Caco-2 (cell line): ENCODE measurements at places on chromosomes 1 and 21.

- H3K4me3 ChIP-seq: no peak overlapping the region
- H3K36me3 ChIP-seq: no peaks in the 10 kb centered on the region
- H3K27me3 ChIP-seq: no peaks in the 10 kb centered on the region
- no peak for DNase-seq
- no peaks in the 10 kb centered on the region for H3K4me1 ChIP-seq
These were observed 301.2 kb downstream of the DUSP10 start for GRCh38 chr1:221440658-221441057.

DNA sequence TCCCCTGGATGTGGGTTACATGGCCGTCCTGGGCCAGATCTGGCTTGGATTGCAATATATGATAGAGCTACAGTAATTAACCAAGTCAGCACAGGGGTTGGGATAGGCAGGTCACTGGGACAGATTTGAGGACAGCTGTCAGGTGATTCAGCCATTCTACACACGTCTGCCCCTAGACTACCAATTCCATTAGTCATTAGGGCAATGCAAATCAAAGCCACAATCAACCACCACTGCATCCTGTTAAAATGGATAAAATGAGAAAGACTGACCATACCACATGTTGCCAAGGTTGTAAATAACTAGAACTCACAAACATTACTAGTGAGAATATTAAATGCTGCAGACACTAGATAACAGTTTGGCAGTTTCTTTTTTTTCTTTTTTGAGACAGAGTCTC lies 16.0 kb downstream of the C21orf58 start:
- no peaks in the 10 kb centered on the region for H3K4me1 ChIP-seq
- no peak overlapping the region for H3K4me3 ChIP-seq
- H3K27ac ChIP-seq: no peak overlapping the region
- no peak for DNase-seq
- H3K27me3 ChIP-seq: no peaks in the 10 kb centered on the region

DNA sequence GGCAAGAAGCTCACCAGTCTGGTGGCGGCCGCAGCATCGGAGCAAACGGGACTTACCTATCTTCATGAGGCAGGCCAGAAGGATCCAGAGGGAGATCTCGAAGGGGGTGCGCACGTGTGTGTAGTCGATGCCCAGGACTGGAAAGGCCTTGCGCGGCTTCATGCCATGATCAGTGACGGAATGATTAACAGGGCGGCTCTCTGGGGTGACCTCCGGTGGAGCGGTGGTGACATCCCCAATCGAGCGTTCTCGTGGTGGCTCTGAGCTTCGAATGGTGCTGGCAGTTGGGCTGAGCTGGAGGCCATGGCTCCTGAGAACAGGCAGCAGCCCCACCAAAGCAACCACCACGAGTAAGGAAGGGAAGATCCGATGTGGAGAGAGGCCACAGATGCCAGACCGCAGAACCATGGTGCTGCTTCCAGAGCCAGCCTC lies 982 bp downstream of the SLC9A1 start:
- H3K27ac ChIP-seq: peak overlapping the region; percentile 89
- H3K4me1 ChIP-seq: peaks cover 7% of the 10 kb centered on the region
- H3K36me3 ChIP-seq: no peaks in the 10 kb centered on the region
- H3K4me3 ChIP-seq: peak overlapping the region; percentile 61
- peak; percentile 32 for DNase-seq

GRCh38 chr1:85240174-85240601 lies 19.3 kb downstream of the C1orf52 start:
- H3K27ac ChIP-seq: no peak overlapping the region
- H3K27me3 ChIP-seq: no peaks in the 10 kb centered on the region
- no peaks in the 10 kb centered on the region for H3K36me3 ChIP-seq
- peak; percentile 40 for DNase-seq
- no peak overlapping the region for H3K4me3 ChIP-seq

DNA sequence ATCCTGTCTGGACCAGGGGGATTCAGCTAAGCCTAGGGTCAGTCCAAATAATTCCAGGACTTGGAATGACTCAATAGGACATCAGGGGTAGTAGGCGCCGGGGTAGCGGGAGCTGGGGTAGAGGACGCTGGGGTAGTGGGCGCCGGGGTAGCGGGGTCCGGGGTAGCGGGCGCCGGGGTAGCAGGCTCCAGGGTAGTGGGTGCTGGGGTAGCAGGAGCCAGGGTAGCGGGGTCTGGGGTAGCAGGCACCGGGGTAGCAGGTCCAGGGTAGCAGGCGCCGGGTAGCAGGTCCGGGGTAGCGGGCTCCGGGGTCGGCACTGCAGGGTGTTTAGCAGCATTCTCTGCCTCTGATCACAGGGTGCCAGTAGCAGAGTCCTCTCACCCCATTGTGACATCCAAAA lies 248.9 kb downstream of the KCNJ6 start:
- H3K36me3 ChIP-seq: no peaks in the 10 kb centered on the region; the same call in 1 of the 2 replicates
- no peak for DNase-seq
- H3K4me3 ChIP-seq: no peak overlapping the region
- peak overlapping the region; percentile 67 for H3K27ac ChIP-seq
- no peaks in the 10 kb centered on the region for H3K27me3 ChIP-seq

DNA sequence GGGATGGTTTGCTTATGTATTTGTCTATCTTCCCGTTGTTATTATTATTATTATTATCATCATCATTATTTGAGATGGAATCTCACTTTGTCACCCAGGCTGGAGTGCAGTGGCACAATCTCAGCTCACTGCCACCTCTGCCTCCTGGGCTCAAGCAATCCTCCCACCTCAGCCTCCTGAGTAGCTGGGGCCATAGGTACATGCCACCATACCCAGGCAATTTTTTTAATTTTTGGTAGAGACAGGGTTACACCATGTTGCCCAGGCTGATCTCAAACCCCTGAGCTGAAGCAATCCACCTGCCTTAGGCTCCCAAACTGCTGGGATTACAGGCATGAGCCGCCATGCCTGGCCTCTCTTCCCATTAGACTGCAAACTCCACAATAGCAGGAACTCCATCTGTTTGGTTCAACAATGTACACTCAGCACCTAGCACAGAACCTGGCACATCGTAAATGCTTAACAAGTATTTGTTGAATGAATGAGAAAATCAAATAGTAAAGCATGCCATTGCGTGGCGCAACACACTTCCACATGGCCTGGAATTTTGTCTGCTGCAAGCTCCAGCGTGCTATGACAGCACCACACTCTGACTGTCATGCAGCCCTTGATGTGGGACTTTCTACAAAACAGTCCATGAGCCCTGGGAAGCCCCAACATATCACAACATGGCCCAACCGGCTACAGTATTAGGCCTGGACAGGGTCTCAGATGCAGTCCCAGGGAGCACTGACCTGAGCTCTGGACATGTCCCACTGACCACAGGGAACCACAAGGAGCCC lies 3.8 kb upstream of the TINAGL1 start:
- peaks cover 43% of the 10 kb centered on the region for H3K4me1 ChIP-seq
- no peaks in the 10 kb centered on the region for H3K27me3 ChIP-seq
- H3K4me3 ChIP-seq: no peak overlapping the region
- peak overlapping the region; percentile 64 for H3K27ac ChIP-seq

- peaks cover 44% of the 10 kb centered on the region for H3K4me1 ChIP-seq
- H3K27ac ChIP-seq: no peak overlapping the region
- DNase-seq: peak; percentile 72
- no peaks in the 10 kb centered on the region for H3K36me3 ChIP-seq
- H3K27me3 ChIP-seq: no peaks in the 10 kb centered on the region
These were observed 35.7 kb upstream of the SUCO start for GRCh38 chr1:172497230-172497629.

GRCh38 chr21:35275776-35276175 lies 226.7 kb upstream of the RUNX1 start:
- H3K27me3 ChIP-seq: no peaks in the 10 kb centered on the region
- H3K27ac ChIP-seq: no peak overlapping the region
- no peaks in the 10 kb centered on the region for H3K36me3 ChIP-seq
- peaks cover 7% of the 10 kb centered on the region for H3K4me1 ChIP-seq
- no peak overlapping the region for H3K4me3 ChIP-seq
- no peak for DNase-seq

DNA sequence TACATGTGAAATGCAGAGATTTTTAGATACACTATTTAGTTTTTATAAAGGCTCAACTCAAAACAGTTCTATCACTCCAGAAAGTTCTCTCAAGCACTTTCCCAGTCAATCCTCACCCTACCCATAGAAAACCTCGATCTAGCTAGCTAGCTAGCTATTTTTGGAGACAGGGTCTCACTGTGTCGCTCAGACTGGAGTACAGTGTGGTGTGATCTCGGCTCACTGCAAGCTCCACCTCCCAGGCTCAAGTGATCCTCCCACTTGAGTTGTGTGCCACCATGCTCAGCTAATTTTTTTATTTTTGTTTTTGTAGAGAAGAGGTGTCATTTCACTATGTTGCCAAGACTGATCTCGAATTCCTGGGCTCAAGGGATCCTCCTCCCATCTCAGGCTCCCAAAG lies 236.9 kb downstream of the RERE start:
- H3K27ac ChIP-seq: no peak overlapping the region
- DNase-seq: no peak
- peaks cover 8% of the 10 kb centered on the region; the same call in 1 of the 2 replicates for H3K4me1 ChIP-seq
- H3K36me3 ChIP-seq: no peaks in the 10 kb centered on the region
- H3K4me3 ChIP-seq: no peak overlapping the region
- no peaks in the 10 kb centered on the region for H3K27me3 ChIP-seq

GRCh38 chr1:21326861-21327344 lies 36.6 kb upstream of the ECE1 start:
- no peak for DNase-seq
- no peaks in the 10 kb centered on the region for H3K27me3 ChIP-seq
- peaks cover 1% of the 10 kb centered on the region; the same call in 1 of the 2 replicates for H3K36me3 ChIP-seq
- H3K27ac ChIP-seq: peak overlapping the region; percentile 70

GRCh38 chr1:82225421-82226185 lies 424.9 kb downstream of the ADGRL2 start:
- H3K27me3 ChIP-seq: no peaks in the 10 kb centered on the region
- H3K36me3 ChIP-seq: no peaks in the 10 kb centered on the region
- no peak overlapping the region for H3K27ac ChIP-seq

- H3K27me3 ChIP-seq: no peaks in the 10 kb centered on the region
- no peak overlapping the region for H3K4me3 ChIP-seq
- no peak for DNase-seq
- H3K27ac ChIP-seq: no peak overlapping the region
- H3K36me3 ChIP-seq: no peaks in the 10 kb centered on the region
- peaks cover 9% of the 10 kb centered on the region for H3K4me1 ChIP-seq
These were observed 91.4 kb upstream of the RAVER2 start for GRCh38 chr1:64653466-64653865.

- no peaks in the 10 kb centered on the region for H3K27me3 ChIP-seq
- no peaks in the 10 kb centered on the region for H3K36me3 ChIP-seq
- DNase-seq: no peak
- no peak overlapping the region for H3K27ac ChIP-seq
These were observed 69.4 kb downstream of the C1orf21 start for GRCh38 chr1:184456189-184456588.
